ENCODE measurements at places on chromosomes 6 and 20.

DNA sequence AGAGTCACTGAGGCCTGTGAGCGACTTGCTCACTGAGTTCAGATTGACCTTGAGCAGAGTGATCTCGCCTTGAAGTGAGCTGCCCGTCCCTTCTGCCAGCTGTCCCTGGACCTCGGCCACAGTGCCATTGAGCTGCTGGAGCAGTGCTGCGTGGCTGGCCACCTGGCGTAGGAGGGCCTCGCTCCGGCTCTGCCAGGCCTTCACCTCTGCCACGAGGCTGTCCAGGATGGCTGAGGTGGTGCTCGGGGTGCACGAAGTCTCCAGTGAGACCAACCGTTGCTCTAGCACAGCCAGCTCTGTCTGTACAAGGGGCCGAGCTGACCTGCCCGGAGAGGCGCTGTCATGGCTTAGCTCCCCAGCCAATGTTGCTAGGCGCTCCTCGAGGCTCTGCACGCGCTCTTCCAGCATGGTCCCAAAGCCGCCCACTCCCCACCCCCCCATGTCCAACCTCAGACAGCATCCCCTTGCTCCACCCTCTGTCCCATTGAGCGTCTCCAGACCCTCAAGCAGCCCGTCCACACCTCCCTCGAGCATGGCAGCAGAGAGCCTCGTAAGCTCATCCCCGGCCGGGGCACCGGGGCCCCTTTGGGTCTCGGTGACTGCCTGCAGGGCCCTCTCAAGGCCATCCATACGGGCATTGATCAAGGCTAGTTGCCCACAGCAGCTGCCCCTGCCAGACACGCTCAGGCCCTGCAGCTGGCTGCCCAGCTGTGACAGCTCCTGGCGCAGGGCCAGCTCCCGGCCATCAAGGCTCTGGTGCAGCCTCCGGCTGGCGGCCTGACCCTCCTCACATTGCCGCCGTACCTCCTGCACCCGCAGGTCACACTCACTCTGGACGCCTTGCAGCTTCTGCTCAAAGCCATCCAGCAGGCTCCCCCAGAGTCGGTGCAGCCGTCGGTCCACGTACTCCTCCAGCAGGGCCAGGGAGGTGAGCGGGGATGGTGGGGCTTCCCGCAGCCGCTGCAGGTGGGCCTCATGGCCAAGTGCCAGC lies 4.6 kb downstream of the EMILIN3 start:
- no peak for DNase-seq

- peak; percentile 42 for DNase-seq
Measured at GRCh38 chr6:130885392-130886192, 58.4 kb downstream of the SMLR1 start.

GRCh38 chr6:153031335-153031955 lies 28.9 kb upstream of the MTRF1L start:
- DNase-seq, result no peak

DNA sequence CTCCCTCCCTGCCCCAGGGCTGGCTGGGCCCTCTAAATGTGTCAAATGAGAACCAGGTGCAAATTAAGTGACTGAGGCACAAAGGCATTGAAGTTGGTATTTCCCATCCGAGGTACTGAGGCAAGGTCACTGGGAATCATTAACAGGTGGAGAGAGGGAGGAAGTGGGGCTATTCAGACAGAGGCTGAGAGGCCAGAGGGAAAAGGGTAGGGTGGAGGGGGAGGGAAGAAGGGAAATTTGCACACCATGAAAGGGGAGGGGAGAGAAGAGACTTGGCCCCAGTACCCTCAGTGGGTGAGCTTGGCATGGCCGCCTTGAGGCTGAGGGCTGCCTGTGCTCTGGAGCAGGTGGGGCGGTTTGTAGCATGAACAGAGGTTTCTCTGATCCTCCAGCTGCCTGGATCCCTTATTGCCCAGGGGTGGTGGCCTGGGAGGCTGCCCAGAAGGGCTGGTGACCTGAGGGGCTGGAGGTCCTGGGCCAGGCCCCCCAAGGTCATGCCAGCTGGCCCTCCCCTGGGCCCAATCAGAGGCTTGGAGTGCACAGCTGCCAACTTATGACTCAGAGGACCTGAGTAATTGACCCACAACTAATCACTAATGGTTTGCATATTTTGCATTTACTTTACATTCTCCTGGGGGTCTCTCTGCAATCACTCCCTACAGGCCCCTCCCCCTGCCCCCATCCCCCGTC lies 40.3 kb upstream of the ZFAND3 start:
- no peak for DNase-seq

GRCh38 chr6:43217351-43217750 lies 11.9 kb downstream of the DNPH1 start:
- no peak for DNase-seq

DNA sequence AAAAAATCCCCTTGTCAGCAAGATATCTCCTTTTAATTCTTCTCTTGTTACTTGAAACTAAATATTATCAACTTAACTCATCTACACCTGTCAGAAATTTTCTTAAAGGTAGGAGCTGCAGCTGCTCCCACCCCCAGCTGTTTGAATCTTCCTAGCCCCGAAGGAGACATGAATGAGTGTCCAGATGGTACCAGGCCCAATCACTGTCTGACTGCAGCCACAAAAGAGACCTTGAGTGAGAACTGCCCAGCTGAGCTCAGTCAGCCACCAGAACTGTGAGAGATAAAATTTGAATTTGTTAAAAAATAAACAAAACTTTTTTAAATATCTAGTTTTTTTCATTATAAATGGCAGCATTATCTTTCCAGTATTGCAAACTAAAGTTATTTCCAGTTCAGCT lies 84.7 kb downstream of the PRSS35 start:
- no peak for DNase-seq

DNA sequence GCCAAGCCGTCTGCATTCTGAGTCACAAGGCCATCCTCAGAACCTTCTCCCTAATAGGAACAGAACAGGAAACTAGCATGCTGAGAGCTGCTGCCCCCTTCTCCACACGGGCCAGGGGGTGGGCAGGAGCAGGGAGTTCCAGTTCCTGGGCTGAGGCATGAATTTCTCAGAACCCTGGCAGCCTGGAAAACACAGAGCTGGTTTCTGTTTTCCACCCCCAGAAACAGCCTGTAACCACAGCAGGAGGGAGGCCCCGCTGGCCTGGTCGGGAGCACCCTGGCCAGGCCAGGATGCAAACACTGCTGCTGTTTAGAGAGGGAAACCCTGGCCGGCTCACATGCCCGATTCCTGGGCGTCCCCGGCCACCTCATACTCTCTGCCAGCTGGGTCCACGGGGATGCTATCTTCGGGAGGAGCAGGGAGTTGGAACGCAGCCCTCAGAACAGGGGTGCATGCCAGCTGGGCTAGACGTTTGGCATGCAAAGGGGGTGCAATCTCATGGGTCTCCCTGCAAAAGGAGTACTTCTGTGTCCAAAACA lies 130.1 kb downstream of the NFATC2 start:
- DNase-seq, result no peak

DNA sequence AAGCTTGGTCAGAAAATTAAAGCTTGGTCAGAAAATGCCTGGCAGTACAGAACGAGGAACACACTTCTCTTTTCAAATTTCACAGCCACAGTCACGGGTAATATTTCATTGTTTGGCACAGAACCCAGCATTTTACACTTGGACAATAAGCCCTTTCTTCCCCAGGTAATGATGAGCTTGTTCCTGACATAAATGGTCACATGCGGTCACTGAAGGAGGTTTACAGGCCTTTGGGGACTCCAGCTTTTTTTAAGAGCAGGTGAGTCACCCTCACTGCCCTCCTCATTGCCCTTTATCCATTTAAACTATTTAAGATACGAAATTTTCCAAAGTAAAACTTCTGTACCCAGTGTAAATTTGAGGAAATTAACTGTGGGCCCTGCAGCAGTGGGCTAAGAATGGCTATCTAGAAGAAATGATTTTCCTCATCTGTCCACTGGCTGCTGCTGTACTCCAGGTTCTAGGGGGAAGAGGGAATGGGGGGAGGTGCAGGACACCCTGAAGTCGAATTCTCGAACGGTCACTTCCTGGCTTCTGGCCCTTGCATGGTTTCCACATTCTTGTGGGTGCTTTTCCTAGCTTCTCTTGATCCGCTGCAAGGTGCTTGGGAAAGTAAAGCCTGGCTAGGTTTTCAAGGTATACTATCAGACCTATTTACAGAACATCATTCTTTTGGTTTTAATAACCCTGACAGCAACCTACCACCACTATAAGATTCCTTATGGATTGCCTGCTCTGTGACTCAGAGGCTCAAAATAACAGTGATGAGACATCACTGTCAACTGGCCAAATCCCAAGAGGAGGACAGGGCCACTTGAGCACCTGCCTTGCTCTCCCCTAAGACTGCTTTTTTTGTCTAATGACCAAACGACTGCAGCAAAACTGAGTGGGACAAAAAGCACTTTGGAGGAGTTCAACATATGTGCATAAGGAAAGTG lies 75.8 kb downstream of the PREP start:
- DNase-seq, result no peak

GRCh38 chr6:82711971-82712370 lies 348.4 kb downstream of the TPBG start:
- no peak for DNase-seq

GRCh38 chr6:88972504-88973423 lies 9.3 kb upstream of the RNGTT start:
- no peak for DNase-seq

- no peak for DNase-seq
Measured at GRCh38 chr6:158284007-158284875, 28.0 kb upstream of the TULP4 start.

GRCh38 chr6:27247133-27247836 lies at the start of gene PRSS16:
Gene PRSS16, plus strand, starts transcription at chr6:27247701. Its CDS starts 37 bp downstream, at chr6:27247738.
- DNase-seq, result no peak

DNA sequence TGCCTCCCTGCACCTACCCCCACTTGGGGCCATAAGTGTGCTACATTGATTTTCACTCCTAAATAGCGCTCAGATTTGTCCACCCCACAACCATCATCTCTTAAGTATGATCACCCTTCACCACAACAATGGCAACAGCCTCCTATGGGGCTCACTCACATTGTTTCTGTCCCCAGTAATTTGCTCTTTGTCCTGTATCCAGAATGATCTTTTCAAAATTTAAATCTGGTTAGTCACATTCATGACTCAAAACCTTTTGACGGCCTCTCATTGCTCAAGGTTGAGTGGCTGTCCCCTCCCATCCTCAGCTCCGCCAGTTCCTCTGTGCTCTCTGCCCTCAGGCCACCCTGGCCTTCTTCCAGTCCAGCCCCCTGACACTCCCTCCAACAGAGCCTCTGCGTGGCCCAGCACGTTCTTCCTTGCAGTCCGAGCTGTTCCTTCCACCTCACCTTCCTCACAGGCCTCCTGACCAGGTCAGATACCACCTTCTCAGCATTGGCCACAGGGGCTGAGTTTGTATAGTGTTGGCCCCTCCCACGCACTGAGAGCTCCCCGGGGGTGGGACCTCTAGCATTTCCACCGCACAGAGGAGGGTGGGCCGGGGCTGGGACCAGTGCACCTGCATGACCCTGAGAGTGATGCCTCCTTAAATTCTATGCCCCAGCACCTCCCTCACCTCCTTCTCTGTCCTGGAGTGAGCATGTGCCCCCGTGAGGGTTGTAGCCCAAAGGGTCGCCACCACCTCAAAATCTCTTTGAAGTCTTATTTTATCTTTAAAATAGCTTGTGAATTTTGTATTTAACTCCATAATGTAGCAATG lies 2.4 kb upstream of the PPP1R3G start:
- no peak for DNase-seq
